NCI-H187 (cell line): ENCODE measurements at places on chromosomes 2 and 18.

DNA sequence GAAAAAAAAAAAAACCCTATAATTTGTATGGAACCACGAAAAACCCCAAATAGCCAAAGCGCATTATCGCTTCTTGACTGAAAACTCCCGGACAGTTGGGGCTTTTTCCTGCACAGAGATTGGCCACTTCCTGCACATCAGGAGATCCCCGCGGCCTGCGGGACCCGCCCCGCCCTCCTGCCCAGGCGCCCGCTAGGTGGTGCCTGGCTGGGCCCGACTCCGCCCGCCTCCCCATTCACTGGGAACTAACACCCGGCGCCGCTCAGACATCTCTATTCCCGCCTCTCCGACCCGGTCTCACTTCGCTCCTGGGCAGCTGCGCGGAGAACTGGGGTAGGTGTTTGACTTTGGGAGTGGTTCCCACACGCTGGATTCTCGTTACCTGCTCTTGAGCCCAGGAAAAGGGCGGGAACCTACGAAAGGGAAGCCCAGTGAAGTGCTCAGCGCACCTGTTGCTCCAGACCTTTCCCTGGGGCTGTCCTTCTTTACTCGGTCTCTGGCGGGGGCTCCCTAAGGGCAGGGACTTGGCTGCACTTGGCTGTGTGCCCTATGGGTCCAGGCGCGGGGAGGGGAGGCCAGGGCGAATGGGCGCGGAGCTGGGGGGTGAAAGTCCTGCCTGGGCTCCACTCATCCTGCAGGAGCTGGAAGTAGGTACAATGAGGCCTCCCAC, at the start of gene HMSD:
Gene HMSD (plus strand): TSS at position 234 of the 670 bp plus-strand sequence. CDS start 4,155 bp downstream, outside the sequence.
- no peak for DNase-seq

DNA sequence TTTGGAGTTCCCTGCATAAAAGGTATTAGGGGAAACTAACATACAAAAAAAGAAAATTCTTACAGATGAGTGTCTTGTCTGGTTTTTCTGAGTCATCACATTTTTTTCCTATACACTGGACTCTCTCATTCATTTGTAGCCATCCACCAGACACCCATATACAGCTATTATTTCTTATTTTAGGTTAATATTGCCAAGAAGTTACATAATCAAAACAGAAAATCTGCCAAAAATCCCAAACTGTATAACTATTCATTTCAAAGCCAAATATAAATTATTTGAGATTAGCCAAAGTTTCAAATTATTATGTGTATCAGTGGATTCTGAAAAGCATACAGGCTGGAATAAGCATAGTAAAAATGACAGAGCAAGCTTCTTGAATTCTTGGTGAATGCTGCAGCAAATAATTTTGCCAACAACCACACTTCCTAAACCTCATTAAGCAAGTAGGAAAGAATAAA, 191.2 kb downstream of the NCKAP5 start:
- DNase-seq = no peak

- no peak for DNase-seq
Measured at GRCh38 chr2:33521791-33522281, 45.4 kb downstream of the RASGRP3 start.

- DNase-seq = no peak
Measured at GRCh38 chr18:58125183-58125582, 81.2 kb downstream of the NEDD4L start.

GRCh38 chr2:68152681-68153347, 4.9 kb upstream of the PNO1 start:
- no peak for DNase-seq

DNA sequence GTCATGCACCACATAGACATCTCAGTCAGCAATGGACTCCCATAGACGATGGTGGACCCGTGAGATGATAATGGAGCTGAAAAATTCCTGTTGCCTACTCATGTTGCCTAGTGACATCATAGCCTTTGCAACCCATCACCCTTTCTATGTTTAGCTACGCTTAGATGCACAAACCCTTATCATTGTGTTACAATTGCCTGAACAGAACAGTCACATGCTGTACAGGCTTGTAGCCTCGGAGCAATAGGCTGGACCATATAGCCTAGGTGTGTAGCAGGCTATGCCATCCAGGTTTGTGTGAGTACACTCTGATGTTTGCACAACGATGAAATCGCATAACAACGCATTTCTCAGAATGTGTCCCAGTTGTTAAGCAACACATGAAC, 221.6 kb downstream of the ALPK2 start:
- DNase-seq = no peak

DNA sequence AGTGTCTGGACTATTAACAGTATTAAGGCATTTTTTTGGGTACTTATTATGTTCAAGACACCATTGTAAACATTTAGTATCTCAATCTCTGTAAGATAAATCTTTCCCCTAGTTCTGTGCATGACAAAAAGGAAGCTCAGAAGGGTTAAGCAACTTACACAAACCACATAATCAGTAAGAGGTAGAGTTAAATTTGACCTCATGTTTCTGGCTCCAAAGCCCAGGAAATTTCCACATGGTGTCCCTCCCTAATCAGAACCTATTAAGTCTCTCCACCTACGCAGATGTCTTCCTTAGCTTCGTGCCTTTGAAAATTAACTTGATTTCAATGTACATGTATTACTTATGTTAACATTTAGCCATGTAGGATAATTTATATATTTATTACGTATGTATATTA, 2.0 kb downstream of the MFSD6 start:
- DNase-seq = no peak

DNA sequence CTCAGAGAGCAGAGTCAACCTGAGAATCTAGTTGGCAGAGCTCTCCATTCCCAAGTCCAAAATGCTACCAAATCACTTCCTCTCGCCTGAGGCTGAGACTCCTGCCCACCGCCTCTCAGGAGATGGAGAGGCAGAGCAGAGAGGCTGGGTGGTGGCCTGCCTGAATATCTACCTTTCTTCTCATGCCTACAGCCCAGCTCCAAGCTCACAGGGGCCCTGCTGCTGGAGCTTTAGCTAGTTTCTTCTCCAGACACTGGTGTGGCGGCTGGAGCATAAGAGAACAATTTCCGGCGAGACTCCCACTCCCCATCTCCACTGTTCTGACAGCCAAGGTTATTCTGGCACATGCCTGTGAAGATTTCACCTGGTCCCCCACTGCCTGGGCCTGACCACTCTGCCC, 8.1 kb upstream of the CYP26B1 start:
- no peak for DNase-seq

GRCh38 chr2:238567067-238567855, 140.5 kb downstream of the ASB1 start:
- no peak for DNase-seq

DNA sequence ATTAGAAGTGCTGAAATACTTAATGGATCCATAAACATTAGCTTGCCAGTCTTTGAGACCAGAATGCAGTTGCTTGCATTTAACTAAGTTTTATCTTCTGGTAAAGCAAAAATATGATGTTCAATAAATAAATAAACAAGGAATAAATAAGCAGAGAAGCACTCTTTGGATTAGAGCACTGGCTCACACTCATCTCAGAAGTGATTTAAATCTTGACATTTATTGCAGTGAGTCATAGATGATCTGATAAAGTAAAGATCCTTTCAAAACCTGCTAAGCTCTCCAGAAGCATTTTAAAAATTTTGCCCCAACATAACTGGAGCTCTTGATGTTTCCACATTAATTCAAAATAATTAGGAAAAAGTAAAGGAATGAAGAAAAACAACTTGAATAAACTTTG, 66.8 kb downstream of the KYNU start:
- DNase-seq = no peak

GRCh38 chr2:15242936-15243461, 318.1 kb downstream of the NBAS start:
- no peak for DNase-seq

- no peak for DNase-seq
Measured at GRCh38 chr2:43454791-43455190, 141.0 kb downstream of the THADA start.

GRCh38 chr2:219425238-219426067, 7.3 kb downstream of the DES start:
- no peak for DNase-seq

DNA sequence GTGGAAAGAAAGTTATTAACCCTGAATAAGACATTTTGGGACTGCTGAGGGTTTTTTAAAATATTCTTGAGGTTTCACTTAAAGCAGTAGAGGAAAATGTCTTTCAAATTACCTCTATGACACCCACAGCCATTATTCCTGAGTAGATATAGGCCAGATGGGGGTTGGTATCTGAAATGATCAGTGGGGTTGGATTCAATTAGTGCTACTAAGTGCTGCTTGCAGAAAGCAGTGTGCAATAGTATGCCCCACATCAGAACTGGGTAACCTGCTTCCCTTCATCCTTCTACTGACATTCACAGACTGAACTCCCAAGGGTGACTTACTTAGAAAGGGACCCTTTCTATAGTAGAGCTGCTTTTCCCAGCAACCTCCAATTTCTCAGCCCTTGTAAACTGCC, 7.3 kb upstream of the ETAA1 start:
- no peak for DNase-seq

DNA sequence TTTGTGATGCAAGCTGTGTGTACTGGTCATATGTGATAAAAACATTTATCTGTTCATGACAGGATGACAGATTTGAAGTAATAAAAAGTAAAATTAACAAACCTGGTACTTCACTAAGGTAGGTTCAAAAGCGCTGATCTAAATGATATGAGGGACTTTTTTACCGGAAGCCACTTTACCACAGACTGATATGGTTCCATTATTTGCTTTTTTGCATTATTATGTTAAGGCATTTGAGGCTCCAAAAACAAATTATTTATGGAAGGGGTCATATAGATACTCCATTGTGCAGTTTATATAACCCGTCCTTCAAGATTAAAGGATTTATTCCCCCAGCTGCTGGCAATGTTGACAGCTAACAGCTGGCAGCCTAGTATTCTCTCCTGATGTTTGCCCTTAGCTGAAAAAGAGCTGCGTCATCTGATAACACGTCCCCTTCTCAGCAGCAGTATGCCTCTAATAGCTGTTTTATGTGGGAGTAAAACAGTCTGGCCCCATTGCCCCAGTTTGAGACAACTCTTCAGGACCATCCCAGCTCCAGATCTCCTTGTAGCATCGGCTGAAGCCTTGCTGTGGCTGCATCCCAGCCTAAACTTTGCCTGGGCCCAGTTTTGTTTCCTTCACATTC, 84.8 kb upstream of the XIRP2 start:
- DNase-seq = no peak

GRCh38 chr2:196245378-196246140, 74.2 kb upstream of the STK17B start:
- DNase-seq = no peak

DNA sequence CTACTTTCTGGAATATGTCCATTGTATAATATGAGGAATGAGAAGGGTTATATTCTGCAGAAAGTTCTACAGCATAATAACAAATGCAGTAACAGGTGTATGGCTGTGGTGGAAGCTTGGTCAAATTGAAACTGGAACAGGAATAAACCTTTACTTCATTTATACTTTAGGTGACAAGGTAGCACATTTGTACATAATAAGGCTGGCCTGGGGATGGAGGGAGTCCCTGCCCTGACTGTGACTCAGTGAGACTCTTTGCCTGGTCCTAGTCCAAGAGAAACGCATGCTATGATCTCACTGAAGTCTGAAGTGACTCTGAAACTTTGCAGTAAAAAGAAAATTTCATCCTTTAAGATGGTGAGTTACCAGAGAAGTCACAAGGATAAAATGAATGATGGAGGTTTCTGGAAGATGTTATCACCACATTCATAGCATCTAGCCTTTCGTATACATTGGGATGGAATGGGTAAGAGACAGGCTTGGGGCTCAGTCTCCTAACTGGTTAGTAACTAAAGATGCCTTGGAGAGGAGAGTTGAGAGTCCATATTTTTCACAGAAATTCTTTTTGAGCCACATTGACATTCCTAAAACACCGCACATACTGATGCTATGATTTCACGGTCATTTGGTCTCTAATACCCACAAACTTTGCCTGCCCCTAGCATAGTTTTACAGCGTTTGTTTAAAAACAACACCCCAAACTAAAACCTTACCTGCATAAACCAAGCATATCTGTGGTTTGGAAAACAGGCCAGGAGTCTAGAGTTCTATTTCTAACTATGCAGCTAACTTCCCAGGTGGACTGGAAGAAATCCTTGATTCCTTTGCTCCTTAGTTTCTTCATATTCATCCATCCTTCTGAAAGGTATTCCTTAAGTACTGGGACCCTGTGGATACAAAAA, 42.4 kb upstream of the NABP1 start:
- DNase-seq = no peak

- no peak for DNase-seq
Measured at GRCh38 chr2:85947593-85947992, 58.8 kb upstream of the ST3GAL5 start.

GRCh38 chr2:88690591-88691338, 708 bp upstream of the RPIA start:
- no peak for DNase-seq

- no peak for DNase-seq
Measured at GRCh38 chr18:38427234-38427633, 861.6 kb upstream of the CELF4 start.

DNA sequence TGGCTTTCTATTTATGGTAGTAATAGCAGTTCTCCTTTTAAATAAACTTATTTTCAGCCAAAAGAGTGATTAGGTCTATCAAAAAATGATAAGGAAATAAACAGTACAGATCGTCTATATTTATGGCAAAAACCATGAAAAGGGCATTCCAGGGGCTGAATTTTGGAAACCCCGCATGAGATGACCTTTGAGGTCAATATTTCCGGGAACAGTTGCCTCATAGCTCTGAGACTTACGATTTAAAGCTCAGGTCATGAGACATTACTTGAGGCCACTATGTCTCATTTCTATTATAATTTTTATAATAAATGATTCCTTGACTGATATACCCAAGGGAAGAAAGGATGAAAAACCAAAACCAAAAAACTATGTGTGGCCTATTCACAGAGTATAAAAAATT, 101.1 kb downstream of the LDLRAD4 start:
- DNase-seq = no peak

GRCh38 chr2:19866771-19867170, 35.0 kb downstream of the TTC32 start:
- no peak for DNase-seq

DNA sequence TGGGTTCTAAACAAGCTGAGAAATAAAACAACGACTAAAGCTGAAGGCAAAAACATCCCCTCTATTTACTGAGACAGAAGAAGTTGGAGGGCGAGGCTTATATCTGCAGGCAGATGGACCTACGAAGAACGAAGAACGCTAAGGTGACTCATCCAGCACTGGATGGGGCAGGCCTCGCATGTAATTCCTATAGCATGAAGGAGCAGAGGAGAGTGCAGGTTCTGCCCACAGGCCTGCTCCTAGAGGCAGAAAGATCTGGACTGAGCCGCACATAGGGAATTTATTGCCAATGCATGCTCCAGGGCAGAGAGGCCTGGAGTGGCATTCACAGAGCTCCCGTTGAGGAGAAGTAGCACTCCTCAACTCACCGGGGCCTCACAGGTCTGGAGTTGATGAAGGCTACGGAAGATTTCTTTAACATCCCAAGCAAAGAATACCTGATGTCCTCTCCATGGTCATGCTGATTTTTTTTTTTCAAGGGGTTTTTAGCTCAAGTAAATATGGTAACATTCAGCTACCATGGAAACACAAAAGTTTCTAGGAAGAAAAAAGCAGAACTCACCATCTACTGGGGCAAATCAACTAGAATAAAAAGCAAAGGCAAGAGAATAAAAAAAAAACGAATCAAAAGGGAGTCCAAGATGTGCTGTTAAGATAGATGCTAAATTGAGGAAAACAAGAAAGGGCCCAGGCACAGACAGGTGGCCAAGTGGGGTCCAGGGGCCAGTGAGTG, 10.4 kb upstream of the METTL21A start:
- DNase-seq = no peak
